ENCODE measurements at places on chromosomes 11 and 22.

GRCh38 chr22:44031158-44031952 is 7.3 kb downstream of the PARVB start:
- DNase-seq: no peak

DNA sequence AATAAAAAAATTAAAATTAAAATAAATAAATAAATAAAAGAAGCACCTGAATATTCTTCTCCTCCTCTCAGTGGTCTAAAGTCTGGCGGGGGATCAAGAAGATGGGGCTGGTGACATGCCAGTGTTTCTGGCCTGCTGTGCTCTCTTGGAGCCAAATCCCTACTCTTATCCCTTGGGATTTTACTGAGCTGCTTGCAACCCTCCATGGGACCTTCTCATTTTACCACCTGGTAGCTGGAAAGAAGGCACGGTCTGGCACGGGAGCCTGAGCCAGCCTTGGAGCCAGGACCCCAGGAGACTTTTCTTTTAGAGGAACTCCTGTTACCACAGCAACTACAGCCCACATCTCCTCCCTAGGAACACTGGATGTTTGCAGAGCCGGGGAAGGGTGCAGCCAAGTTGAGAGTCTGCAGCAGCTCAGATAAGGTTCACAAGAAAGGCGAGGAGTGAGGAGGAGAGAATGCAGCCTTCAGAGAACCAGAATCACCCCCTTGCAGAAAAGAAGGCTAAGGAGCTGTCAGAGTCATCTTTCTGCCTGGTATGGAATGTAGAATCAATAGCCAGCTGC is 21.4 kb downstream of the CD6 start:
- DNase-seq: no peak

GRCh38 chr11:111557425-111558111 is 17.0 kb downstream of the LAYN start:
- no peak for DNase-seq

DNA sequence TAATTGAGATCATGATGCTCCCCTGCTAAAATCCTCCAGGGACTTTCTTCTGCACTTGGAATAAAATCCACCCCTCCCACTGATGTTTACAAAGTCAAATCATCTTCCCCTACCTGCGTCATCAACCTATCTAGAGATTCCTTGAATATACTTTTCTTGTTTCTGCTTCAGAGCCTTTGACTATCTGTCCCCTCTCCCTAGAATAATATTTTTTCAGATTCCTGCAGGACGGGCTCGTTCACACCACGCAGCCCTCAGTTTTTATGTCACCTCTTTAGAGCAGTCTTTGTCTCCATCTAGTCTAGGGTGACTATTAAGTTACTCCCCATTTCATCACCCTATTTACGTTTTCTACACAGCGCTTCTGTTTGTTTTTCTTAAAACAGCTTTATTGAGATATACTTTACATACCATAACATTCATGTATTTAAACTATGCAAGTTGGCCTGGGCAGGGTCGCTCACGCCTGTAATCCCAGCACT is 94.8 kb upstream of the SESN3 start:
- DNase-seq: no peak

DNA sequence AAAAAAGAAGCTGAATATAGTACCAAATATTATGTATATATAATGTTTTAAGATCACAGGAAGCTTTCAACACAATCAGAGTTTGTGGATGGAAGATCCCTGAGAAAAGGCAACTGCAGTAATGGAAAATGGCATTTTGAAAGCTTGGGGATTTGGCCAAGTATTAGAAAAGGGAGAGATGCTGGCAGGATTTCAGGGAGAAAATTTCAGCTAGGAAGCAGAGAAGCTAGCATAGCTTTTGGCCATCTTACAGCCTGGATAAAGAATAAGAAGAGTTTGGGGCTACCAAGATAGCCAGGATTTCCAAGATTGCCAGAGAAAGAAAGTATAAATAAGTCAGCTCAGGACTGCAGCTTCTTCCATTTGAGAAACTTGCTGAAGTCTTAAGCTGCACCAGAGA is 440.8 kb upstream of the LUZP2 start:
- no peak for DNase-seq

All from stimulated activated CD4-positive, alpha-beta T cell treated with anti-CD3 and anti-CD28 coated beads, TNF-alpha, amount 100 ng/mL, for 4 hours (primary cell).